NCI-H526 (cell line): ENCODE measurements at places on chromosomes 13 and 19.

- DNase-seq: no peak
These were observed 85.4 kb downstream of the KLF12 start for GRCh38 chr13:74048756-74049155.

GRCh38 chr13:109233293-109233692 lies 553.1 kb downstream of the IRS2 start:
- DNase-seq: no peak

- DNase-seq: no peak
These were observed 102.2 kb upstream of the GJB6 start for GRCh38 chr13:20334309-20334708.

DNA sequence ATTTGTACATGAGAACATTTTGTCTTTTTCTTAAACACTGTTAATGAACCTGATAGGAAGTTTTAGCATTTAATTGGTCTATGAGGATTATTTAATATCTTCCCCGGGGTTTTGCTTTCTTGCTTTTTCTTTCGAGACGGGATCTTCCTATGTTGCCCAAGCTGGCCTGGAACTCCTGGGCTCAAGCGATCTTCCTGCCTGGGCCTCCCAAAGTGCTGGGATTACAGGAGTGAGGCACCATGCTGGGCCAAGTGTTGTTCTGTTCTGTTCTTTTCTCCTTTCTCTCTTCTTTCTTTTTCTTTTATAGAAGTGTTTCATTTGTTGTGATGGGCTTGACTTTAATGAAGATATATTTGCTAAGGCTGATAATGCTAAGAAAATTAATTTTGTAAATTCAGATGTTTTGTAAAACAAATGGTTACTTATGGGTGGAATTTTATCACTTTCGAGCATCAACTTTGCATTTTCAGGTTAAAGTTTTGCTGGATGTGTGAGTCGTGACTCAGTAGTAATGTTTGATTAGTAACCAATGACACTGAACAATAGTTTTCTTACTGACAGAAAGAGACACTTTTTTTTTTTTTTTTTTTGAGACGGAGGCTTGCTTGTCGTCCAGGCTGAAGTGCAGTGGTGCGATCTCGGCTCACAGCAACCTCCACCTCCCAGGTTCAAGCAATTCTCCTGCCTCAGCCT lies 2.2 kb downstream of the PAN3 start:
- DNase-seq: no peak

GRCh38 chr13:40193286-40194223 lies 472.9 kb downstream of the FOXO1 start:
- DNase-seq: no peak

- no peak for DNase-seq
These were observed 263.9 kb upstream of the NBEA start for GRCh38 chr13:34678154-34678553.

DNA sequence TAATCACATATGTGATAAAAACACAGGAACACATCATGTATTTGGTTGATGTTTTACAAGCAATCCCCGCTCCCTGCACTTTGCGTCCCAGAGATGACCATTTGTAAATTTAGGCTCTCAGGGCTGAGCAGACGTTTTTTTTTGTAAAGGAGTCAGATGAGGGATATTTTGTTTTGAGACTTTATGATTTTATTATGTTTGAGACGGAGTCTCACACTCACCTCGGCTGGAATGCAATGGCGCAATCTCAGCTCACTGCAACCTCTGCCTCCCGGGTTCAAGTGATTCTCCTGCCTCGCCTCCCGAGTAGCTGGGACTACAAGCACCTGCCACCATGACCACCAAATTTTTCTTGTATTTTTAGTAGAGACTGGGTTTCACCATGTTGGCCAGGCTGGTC lies 1.4 kb downstream of the TLE6 start:
- DNase-seq: no peak

DNA sequence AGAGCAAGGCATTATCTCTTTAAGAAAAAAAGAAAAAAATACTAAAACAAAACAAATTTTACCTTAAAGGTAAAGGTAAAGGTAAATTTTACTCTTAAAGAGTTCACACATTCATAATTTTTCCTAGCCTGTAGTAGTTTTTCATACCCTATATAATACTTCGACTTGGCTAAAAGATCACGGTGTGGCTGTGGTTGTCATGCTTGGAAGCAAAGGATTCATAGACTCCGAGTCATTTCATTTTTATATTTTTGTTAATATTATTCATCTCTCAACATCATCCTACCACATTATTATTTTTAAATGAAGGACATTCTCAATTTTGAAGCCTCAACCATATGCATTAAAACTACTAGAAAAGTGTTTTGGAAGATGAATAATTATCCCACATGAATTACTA lies 52.7 kb downstream of the PIBF1 start:
- DNase-seq: no peak

DNA sequence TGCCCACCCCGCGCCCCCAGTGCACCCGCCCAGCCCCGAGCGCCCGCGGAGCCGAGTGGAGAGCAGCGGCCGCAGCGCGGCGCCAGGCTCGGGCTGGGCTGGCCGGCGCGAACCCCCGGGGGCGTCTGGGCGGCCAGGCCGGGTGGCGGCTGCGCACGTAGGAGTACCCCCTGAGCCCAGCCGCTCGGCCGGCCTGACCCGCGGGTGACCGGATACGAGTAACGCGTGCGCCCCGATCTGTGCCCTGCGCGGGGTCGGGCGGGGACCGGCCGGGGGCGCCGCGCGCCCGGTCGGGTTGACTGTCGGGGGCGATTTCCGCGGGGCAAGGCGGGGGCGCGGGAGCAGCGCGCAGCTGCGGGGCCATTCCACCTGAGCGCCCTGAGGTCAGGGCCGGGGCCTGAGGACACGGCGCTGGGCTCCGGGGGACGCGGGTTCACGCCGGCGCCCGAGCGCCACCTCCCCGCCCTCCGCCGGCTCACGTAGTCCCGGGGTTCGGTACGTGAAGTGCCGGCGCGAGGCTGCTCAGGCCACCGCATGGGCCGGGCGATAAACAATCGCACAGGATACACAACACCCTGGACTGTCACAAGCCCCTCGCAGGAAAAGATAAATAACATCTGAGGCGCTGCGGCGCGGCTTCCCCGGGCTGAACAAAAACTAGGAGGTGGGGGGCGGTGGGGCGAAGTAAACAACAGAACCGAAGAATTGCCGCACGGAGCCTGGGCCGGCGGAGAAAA lies 37.6 kb upstream of the FLT1 start:
- DNase-seq: peak; percentile 66

DNA sequence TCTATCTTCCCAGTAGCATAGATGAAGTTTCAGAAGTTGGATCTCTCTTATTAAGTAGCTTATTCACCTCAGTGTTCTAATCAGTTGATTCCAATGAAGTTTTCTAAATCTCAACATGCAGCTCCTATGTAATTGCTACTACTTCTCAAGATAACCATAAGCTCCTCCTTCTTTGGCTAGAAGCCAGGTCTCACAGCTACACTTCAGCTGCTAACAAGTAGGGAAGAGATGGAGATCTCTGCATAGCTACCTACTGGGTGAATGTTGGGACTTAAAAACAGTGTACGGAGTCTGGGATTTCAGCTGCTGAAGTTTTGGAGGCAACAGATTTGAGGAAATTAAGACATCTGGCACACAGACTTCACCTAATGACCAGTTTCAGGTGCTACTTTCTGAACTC lies 661.0 kb downstream of the SLITRK1 start:
- DNase-seq: no peak

GRCh38 chr19:52689843-52690368 lies 44.9 kb downstream of the ZNF611 start:
- peak; percentile 39 for DNase-seq

DNA sequence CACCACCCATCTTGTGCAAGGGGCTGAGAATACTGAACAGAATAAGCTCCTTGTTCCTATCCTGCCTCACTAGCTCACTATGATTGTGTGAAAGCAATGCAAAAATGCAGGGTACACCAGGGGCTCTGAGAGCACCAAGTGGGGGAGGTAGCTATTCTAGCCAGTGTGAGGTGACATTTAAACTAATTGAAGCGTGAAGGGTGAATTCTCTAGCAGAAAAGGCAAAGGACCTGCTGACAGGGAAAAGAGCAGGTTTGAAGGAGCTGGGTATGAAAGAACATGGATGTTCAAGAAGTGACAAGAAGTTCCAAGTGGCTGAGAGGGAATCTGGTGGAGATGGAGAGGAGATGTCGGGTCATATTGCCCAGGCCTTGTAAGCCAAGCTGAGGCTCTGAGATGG lies 64.2 kb downstream of the SIAH3 start:
- DNase-seq: no peak

- no peak for DNase-seq
These were observed 97.3 kb downstream of the CACNA1A start for GRCh38 chr19:13408889-13409518.

- DNase-seq: no peak
These were observed 127.2 kb upstream of the GJB6 start for GRCh38 chr13:20359335-20359734.

DNA sequence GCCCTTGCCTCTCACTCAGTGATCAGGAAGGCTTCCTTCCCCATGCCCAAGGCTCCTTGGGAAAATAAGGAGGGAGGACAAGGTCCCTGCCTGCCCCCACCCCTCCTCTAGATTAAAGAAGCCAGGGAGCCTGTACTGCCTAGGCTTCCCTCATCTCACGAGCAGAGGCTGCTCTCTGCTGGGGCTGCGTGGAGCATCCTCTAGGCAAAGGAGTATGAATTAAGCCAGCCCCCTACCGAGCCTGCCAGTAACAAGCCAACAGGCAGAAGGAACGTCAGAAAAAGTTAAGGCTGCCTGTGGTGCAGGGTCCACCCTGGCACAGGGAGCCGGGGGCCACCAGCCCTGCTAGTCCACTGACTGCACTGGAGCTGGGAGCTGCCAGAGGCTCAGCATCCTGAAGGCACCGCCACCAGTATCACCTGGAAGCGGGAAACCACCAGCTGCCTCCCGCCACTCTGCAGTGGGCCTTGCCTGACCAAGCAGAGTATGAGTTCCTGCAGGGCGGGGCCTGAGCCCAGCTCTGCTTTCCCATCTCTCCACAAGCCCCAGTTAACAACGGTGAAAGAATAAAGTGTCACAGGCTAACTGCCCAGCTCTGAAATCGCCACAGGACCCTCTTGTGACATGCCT lies 6.8 kb downstream of the NAPA start:
- no peak for DNase-seq

- no peak for DNase-seq
These were observed 1718.7 kb downstream of the EFNB2 start for GRCh38 chr13:104816726-104817125.

DNA sequence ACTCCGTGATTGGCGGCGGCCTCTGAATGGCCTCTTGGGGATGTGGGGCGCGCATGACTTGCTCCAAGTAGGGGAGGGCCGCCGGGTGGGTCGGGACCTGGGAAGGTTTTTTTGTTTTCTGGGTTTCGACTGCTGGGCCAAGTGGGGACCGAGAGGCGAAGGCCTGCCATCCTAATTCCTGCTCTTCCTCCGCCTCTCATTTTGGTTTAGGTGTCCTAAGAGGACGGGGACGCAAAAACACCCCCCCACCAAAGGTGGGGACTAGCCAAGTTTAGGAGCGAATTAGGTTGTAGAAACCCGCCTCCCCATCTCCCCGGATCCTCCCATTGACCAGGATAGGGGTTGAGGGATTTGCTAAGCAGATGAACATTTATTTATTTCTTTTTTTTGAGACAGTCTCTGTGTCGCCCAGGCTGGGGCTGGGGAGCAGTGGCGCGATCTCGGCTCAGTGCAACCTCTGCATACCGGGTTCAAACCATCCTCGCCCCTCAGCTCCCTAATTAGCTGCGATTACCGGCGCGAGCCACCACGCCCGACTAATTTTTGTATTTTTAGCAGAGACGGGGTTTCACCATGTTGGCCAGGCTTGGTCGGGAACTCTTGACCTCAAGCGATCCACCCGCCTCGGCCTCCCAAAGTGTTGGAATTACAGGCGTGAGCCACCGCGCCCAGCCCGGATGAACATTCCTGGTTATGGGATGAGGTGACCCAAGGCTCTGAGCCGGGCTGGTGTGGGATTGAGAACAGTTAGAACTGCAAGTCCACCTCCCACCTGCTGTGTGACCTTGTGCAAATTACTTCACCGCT lies 838 bp downstream of the PPP2R1A start:
- DNase-seq: peak; percentile 61
